ENCODE measurements at places on chromosomes 5 and 9. TPM values are rescaled to one million over a fixed set of nuclear protein-coding genes. Genes with fewer than 3 reads are reported as not detected.

TAF1L gene
- 0.05 TPM for total RNA-seq

SLC4A9 gene
- not detected for total RNA-seq

THBS4 gene
- total RNA-seq: 1.8 TPM

DDX4 gene
- not detected for total RNA-seq

SLC36A3 gene
- not detected for total RNA-seq

ECSCR gene
- total RNA-seq: 3.7 TPM

HACD4 gene
- 1.9 TPM for total RNA-seq

CCDC171 gene
- total RNA-seq: 2.5 TPM

CCL27 gene
- not detected for total RNA-seq

NDFIP1 gene
- 76.4 TPM for total RNA-seq

SAXO1 gene
- not detected for total RNA-seq

FOXD1 gene
- total RNA-seq: 0.46 TPM

NAIP gene
- total RNA-seq: 6.9 TPM

HSPB3 gene
- not detected for total RNA-seq

GOLM1 gene
- total RNA-seq: 2.1 TPM

ZNF454 gene
- not detected for total RNA-seq

IL4 gene
- 6.4 TPM for total RNA-seq

ADAMTS12 gene
- total RNA-seq: not detected

STXBP1 gene
- total RNA-seq: 27.8 TPM

SURF4 gene
- total RNA-seq: 368 TPM

PDE4D gene
- 49.3 TPM for total RNA-seq

GHR gene
- total RNA-seq: not detected

NEUROG1 gene
- total RNA-seq: not detected

LRRC19 gene
- total RNA-seq: not detected

KCNIP1 gene
- not detected for total RNA-seq

ZNF879 gene
- 2.4 TPM for total RNA-seq

SLC34A3 gene
- total RNA-seq: not detected

CSF1R gene
- total RNA-seq: 0.78 TPM

SPARC gene
- total RNA-seq: not detected

EMB gene
- 90.2 TPM for total RNA-seq

FCN2 gene
- not detected for total RNA-seq

RAPGEF1 gene
- 91.9 TPM for total RNA-seq

GFRA3 gene
- 0.12 TPM for total RNA-seq

HOMER1 gene
- total RNA-seq: 3.8 TPM

TAF11L10 gene
- total RNA-seq: not detected

LRRC26 gene
- total RNA-seq: not detected

TERT gene
- 7.3 TPM for total RNA-seq

INSL4 gene
- not detected for total RNA-seq

PDE8B gene
- not detected for total RNA-seq

C9orf50 gene
- total RNA-seq: not detected

ACSL6 gene
- total RNA-seq: 5.6 TPM

SEPTIN8 gene
- 31.1 TPM for total RNA-seq

CD14 gene
- total RNA-seq: 0.39 TPM

EDIL3 gene
- not detected for total RNA-seq

FOXI1 gene
- not detected for total RNA-seq

OR1K1 gene
- total RNA-seq: not detected

STRBP gene
- total RNA-seq: 29.1 TPM

SLC27A6 gene
- total RNA-seq: not detected

VCAN gene
- 0.02 TPM for total RNA-seq

PLPPR1 gene
- not detected for total RNA-seq

PCDHGA12 gene
- total RNA-seq: not detected

F2RL1 gene
- 2.3 TPM for total RNA-seq

SPAG8 gene
- 1.4 TPM for total RNA-seq

SERINC5 gene
- total RNA-seq: 42.8 TPM
